ENCODE measurements at places on chromosomes 6 and 20.

DNA sequence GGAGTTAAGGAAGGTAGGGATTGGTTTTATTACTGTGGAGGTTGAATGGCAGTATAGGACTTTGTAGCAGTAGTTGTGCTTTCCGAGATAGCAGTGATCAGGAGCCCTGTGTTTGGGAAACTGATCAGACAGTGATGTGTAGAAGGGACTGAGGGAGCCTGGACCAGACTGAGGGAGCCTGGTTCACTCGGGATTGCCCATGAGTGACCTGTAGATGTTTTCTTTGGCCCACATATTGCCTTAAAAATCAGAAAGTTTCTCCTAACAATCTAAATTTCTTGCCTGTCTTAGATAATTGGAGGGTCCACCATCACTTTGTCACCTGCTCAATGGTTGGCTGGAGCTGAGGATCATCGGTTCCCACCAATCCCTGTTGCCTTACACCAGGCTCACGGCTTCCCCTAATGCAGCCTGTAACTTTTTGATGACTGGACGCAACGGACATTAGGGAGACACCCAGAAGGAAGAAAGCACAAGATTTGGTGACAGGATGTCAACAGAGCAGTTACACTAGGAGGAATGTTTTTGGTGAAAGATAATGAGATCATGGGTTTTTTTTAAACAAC, 1.1 kb downstream of the CDS2 start:
- DNase-seq, result peak; percentile 79

GRCh38 chr20:23959054-23959453, 29.5 kb downstream of the GGTLC1 start:
- DNase-seq, result no peak

DNA sequence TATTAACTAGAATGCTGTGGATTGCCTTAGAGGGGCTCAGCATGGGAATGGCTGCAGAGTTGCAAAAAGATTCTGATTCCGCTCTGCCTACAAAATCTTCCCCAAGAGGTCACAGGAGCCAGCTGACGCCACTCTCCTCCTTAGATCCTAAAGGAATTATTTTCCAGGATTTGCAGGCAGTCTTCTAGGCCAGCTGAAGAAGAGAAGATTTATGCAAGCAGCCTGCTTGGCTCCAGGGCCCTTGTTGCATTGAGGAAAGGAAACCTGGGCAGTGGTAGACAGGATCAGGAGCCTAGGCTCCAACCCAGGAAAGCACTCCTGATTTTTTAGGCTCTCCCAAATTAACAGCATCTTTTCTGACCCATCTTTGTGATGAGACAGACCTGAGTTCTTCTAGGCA, 245.8 kb downstream of the PKHD1 start:
- DNase-seq, result no peak

GRCh38 chr20:56163806-56164205, 84.7 kb upstream of the MC3R start:
- DNase-seq, result no peak

- DNase-seq, result peak; percentile 51
Observed at GRCh38 chr6:149974825-149975224, 11.1 kb downstream of the ULBP1 start.

DNA sequence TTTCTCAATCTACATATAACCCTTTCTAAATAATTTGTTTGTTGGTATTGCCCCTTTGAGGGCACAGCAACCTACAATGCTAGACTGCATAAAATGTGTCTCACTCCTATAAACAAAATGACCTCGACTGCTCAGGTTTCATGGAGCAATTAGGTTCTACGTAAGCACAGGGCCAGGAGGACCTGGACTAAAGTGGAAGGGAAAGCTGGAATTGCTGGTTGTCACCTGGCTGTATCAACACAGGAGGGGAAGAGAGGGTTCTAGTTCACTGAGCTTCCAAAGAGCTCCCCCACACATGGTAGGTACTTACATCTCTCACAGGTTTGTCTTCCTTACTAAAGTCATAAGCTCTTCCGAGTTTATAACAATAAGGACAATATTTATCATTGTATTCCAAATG, 51.0 kb downstream of the NCOA6 start:
- no peak for DNase-seq

GRCh38 chr20:33232486-33233072, 3.2 kb upstream of the BPIFA1 start:
- no peak for DNase-seq

GRCh38 chr20:9258901-9259300, 190.0 kb downstream of the PLCB4 start:
- DNase-seq, result peak; percentile 80

GRCh38 chr6:30955367-30956042, 14.7 kb downstream of the MUCL3 start:
- DNase-seq, result peak; percentile 49

DNA sequence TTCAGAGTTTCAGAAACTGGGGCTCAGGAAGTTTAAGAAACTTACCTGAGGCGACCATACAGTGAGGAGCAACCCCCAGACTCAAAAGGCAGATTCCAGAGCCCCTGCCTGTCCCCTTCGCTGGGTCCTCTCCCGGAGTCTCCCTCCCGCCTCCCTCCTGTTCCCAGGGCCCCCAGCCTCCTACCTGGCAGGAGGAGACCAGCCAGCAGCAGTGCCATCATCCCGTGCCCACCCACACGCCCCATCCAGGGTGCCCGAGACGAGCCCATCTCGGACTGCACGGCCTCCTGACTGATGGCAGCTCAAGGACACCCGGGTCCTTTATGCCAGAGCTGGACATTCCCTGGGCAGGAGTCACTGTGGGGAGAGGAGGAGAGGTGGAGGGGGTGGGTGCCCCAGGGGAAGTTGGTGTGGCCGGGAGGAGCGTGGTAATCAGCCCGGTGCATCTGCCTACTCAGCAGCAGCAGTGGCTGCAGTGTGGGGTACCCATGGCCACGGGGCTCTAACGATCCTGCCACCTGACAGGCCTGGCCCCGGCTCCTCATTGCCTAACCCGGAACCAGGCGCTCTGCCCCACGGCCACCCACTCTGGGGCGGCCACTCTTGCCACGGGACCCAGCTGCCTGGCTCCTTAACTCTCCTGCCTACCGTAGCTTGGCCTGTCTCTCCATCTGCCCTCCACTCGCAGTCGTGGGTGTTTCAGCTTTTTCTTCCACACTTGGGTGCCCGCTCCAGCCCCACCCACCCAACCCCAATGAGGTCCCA, at the start of gene CDSN:
CDSN (minus strand) TSS at position 296 of the 765 bp plus-strand sequence; CDS start at position 269, 27 bp downstream.
- no peak for DNase-seq

- no peak for DNase-seq
Observed at GRCh38 chr6:98047164-98047563, 764.1 kb upstream of the MMS22L start.

DNA sequence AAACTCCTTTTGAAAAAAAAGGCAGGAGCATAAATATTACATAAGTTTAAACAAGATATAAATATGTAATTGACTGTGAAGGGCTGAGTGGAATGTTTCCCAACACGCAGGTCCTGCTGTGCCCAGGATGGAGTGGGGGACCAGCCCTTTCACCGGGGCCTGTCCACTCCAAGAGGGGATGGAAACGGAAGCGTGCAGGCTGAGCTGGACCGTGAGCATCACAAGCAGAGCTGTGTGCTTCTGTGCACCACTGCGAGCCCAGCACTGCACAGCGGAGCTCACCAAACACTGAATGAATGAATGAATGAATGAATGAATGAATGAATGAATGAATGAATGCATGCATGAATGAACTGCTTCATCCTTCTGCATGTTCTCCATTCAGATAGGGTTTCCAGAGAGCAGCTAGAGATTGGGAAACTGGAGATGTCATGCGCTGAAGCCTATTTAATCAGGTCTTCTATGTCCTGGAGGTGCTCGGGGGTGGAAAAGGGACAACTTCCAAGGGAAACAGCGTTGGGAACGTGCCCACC, 157.7 kb downstream of the ANKRD60 start:
- no peak for DNase-seq

Data from inflammatory macrophage treated with lipopolysaccharide for 1 hour (primary cell).